ENCODE measurements at places on chromosomes 4 and X.
A peak's percentile ranks its signal among the peaks of the same experiment; 100 is the strongest.

- peak; percentile 83 for DNase-seq
Measured at GRCh38 chrX:107775734-107776511, at the start of gene TSC22D3. TSC22D3 (minus strand) TSS chrX:107775787; CDS start chrX:107775419, 368 bp downstream.

GRCh38 chrX:38986586-38986985, 185.3 kb downstream of the MID1IP1 start:
- DNase-seq = no peak

- DNase-seq = no peak
Measured at GRCh38 chrX:120356084-120356483, 5.8 kb upstream of the ATP1B4 start.

DNA sequence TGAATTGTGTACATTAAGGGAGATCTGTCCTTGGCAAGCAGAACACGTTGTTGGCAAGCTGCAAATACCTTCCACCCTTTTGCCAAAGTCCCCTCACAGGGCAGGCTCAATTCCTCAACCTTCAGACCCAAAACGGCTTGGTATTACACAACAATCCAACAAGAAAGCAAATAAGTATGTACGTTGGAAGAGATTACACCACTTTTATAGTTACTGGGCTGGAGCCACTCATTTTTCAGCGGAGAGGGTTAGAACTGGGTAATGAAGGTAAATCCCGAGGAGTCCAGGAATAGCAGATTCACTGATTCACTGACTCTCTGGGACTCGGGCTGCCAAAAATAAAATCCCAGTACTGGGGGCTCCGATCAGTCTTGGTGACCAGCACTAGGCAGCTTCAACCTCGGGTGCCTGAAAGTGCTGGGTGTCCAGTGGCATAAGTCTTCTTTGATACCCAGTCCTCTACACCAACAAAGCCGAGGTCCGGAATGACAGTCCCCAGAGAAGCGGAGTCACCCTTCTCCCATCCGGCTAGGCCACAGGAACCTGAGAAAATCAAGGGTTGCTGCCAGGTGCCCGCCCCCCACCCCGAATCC, 587 bp downstream of the TIMM8A start:
- DNase-seq = no peak

- DNase-seq = no peak
Measured at GRCh38 chrX:153447581-153447960, 1.7 kb upstream of the TREX2 start.

- DNase-seq = no peak
Measured at GRCh38 chr4:47410271-47410670, 53.2 kb downstream of the COMMD8 start.

GRCh38 chr4:40264995-40265909, 68.4 kb downstream of the RHOH start:
- peak; percentile 74 for DNase-seq

DNA sequence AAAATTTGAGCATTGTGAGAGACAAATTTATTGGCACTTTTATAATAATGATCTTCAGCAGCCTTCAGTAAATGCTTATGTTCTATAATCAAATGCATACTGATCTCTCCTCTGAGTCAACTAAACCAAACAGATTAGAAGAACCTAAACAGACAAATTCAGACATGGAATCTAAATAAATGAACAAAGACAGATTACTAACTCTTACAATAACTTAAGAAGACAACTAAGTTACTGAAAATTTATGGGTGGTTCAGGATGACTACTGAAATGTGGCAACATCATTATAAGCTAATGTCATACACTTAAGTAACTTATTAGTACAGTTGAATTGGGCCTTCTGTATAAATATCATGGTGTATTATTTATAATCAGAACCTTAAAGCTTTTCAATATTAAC, 127.3 kb downstream of the NEK1 start:
- no peak for DNase-seq
